ENCODE measurements at places on chromosomes 12 and 14.

DNA sequence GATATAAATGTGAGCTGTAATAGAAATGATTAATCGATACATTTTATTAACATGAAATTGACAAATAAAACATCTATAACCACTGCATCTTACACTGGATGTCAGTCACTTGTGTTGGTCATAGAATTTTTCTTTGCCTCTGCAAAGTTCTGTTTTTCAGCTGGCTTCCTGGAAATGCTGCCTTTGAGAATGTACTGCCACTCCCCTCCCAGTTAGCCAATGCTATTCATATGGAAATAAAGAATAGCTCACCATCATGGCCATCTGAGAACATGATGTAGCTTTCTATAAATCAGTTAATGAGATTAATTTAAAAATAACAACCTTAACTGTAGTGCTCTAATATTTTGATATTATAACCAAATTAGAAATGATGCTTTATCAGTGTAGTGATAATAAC is 41.1 kb downstream of the SLCO1B1 start:
- no peak for DNase-seq

GRCh38 chr12:43062201-43062895 is 472.8 kb upstream of the PRICKLE1 start:
- no peak for DNase-seq

GRCh38 chr12:26118308-26118707 is 6.5 kb downstream of the BHLHE41 start:
- DNase-seq: no peak

GRCh38 chr12:7042842-7043241 is 17.7 kb upstream of the C1S start:
- DNase-seq: no peak

DNA sequence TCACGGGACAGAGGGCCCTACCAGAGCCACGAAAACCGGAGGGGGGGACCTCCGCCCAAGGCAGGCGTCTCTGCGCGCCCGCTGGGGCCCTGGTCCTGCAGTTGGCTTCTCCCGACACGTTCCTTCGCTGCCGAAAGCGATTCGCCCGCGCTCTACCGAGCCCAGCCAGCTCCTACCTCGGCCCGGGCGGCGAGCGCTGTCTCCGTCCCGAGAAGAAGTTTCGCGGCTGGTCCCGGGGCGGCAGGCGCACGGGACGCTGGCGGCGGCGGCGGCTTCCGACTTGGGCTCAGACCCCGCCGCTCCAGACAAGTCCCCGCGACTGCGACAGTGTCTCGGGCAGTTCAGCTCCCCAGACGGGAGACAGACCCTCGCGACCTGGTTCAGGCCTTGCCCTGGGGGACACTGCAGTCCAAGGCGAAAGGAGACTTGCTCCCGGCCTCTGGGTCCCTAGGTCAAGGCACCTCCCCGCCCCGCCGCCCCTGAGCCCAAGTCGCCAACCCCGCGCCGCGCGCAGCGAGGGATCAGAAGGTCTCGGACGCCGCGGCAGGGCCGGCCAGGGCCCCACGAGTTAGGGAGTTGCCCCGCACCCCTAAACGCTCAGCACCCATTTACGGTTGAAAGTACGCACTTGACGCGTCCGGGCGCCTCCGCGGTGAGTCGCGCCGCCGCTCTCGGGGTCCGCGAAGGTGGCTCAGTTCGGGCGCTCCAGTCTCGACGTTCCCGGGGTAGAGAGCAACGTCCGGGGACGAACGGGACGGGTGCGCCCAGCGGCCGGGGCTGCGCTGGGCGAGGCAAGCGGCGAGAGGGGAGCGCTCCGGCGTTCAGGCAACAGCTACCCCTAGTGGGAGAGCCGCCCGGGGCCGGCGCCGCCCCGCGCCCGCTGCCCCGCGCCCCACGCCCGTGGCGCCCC is 1.4 kb upstream of the DIO3 start:
- no peak for DNase-seq

GRCh38 chr12:32536000-32536345 is 136.6 kb downstream of the FGD4 start:
- DNase-seq: no peak

All from substantia nigra (tissue), 51 donors.